ENCODE measurements at places on chromosomes 4 and X. TPM values are rescaled to one million over a fixed set of nuclear protein-coding genes. Genes with fewer than 3 reads are reported as not detected.

The JCHAIN gene
- total RNA-seq, result not detected

DNA sequence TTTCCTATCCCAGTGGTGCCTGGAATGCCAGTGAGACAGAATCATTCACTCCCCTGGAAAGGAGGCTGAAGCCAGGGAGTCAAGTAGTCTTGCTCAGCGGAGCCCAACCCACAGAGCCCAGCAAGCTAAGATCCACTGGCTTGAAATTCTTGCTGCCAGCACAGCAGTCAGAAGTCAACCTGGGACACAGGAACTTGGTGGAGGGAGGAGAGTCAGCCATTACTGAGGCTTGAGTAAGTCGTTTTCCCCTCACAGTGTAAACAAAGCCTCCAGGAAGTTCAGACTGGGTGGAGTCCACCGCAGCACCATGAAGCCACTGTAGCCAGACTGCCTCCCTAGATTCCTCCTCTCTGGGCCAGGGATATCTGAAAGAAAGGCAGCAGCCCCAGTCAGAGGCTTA, 283.2 kb upstream of the CPEB2 start:
- no peak overlapping the region for H3K4me3 ChIP-seq
- H3K27ac ChIP-seq, result peak overlapping the region; percentile 2
- H3K36me3 ChIP-seq, result no peaks in the 10 kb centered on the region
- peak; percentile 61 for DNase-seq
- no peaks in the 10 kb centered on the region for H3K27me3 ChIP-seq

DNA sequence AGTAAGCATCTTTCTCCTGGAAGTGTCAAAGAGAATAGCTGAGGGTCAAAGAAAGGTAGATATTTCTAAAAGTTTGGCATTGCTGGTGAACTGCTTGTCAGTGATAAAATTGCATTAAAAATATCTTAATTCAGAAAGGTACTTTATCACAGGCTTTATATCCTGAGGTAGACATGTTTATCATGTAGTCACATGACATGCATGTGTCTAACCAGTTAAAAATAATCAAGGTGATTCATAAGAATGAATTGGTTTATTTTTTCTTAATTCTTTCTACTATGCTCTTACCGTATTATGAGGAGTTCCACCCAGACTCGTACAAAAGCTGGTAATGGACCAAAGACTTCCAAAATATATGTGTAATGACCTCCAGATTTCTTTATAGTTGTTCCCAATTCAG, 6.1 kb downstream of the SLC7A11 start:
- H3K4me1 ChIP-seq, result peaks cover 18% of the 10 kb centered on the region
- peak overlapping the region; percentile 92 for H3K27ac ChIP-seq
- H3K36me3 ChIP-seq, result no peaks in the 10 kb centered on the region
- no peak overlapping the region for H3K4me3 ChIP-seq
- H3K27me3 ChIP-seq, result no peaks in the 10 kb centered on the region
- peak; percentile 47 for DNase-seq

DNA sequence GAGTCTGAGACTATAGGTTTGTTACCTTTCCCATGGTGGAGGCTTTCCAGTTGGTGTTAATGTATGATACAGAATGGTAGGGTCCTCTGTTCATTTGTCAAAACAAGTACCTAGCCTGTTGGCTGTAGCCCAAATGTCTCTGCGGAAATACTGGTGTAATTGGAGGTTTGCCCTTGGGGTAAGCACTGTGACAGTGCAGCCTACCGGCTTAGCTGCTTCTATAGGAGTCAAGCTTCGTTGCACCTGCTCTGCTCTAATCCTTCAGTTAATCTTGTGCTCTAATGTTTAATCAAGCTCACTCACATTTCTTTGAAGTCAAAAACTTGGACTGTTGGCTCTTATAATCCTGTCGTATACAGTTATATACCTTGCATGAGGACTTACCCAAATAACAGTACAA, 203.4 kb downstream of the CCNG2 start:
- peaks cover 12% of the 10 kb centered on the region for H3K27me3 ChIP-seq
- no peaks in the 10 kb centered on the region for H3K36me3 ChIP-seq
- H3K4me1 ChIP-seq, result no peaks in the 10 kb centered on the region
- no peak for DNase-seq

GRCh38 chr4:7818399-7818911, 121.2 kb downstream of the AFAP1 start:
- DNase-seq, result peak; percentile 41
- peaks cover 55% of the 10 kb centered on the region for H3K4me1 ChIP-seq
- no peak overlapping the region for H3K4me3 ChIP-seq
- H3K27me3 ChIP-seq, result no peaks in the 10 kb centered on the region
- H3K27ac ChIP-seq, result peak overlapping the region; percentile 41
- peaks cover 76% of the 10 kb centered on the region for H3K36me3 ChIP-seq

The GAGE12C gene
- not detected for total RNA-seq

GRCh38 chr4:140300271-140300970, 73.0 kb upstream of the SCOC start:
- no peak overlapping the region for H3K4me3 ChIP-seq
- no peak overlapping the region for H3K27ac ChIP-seq
- peak; percentile 49 for DNase-seq
- no peaks in the 10 kb centered on the region for H3K27me3 ChIP-seq
- H3K4me1 ChIP-seq, result peaks cover 22% of the 10 kb centered on the region

The SLITRK4 gene
- 3.7 TPM for total RNA-seq

Measured in astrocyte (in vitro differentiated cells and primary cell).